Stimulated activated CD4-positive, alpha-beta T cell treated with anti-CD3 and anti-CD28 coated beads, TNF-alpha, amount 100 ng/mL, for 1 hour (primary cell): ENCODE measurements at places on chromosomes 2 and 18.

GRCh38 chr18:25503567-25504081 is 151.7 kb upstream of the ZNF521 start:
- no peak for DNase-seq

DNA sequence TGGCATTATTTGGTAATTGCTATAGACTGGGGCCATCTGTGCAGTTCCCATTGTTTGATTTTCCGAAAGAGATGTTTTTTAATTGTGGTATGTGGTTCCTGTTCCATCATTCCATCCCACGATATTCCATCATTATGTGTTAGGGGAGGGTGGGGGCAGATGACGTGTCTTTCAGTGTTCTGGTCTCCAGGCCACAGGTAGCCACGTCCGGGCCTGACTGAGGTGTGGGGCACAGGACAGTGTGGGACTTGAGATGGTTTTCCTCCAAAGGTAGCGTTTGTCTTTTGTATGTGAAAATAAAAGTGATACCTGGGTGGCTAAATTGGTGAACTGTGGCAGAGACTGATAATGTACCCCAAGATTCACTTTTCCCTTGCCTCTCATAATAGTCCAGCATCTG is 192.2 kb upstream of the HAAO start:
- DNase-seq: no peak

DNA sequence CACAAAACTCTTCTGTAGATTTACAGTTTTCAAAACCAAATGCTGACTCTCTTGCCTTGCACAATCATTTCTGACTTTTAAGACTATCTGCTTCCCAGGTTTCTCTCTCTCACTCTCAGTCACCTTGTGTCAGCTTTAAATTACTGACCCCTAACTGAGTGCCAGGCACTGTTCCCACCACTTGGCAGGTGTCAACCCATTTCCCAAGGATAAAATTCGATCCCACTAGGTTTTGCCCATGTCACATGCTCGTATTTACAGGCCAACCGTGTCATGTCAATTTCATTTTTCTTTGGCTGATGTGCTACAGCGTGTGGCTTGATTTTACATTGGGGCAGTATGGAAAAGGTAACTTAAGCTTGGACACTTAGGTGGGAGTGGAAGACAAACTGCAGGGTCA is 26.1 kb upstream of the LMAN1 start:
- DNase-seq: no peak

- no peak for DNase-seq
Measured at GRCh38 chr18:79241755-79242154, 154.0 kb upstream of the NFATC1 start.

DNA sequence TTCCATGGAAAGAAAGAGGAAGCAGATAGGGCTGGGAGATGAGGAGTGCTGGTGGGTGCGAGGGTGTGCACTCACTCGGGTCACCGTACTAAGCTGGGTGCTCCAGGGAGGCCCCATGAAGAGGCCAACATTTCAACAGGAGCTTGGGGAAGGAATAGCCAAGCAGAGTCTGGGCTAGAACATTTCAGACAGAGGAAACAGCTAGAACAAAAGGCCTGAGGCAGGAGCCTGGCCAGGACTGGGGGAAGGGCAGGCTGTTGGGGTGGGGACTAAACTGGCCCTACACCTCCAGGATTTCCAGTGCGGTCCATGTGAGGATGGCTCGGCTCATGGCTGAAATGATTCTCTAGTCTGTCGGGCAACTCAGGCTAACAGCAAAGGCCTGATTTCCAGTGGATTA is 90.8 kb downstream of the ZFP36L2 start:
- no peak for DNase-seq

- no peak for DNase-seq
Measured at GRCh38 chr2:32005371-32005976, 5.3 kb downstream of the MEMO1 start.
